MG63 (cell line): ENCODE measurements at places on chromosomes 16 and 17.

DNA sequence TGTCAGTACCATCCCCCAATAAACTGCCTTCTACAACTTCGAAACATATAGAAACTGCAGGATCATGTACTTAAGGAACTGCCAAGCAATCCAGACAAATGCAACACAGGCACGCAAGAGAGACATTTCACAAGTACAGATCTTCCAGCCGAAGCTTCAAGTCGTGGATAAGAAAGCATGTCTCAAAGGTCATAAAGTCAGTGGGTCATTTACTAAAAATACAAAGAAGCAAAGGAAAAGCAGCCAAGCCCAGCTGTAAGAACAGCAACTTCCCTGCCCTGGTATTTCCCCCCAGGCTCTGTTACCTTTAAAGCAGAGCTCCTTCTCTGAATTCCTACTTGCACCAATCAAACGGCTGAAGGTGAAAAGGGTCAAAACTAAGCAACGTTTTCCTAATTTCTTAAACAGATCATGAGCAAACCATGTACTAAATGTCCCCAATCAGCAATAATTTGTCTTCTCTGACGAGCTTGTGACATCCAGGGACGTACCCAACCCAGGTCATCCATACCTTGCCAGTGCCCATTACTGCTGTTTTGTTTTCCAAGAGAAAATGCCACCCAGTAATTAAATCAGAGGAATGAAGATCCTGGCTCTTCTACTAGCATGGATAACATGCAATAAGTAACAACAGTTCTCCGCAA, 1.7 kb downstream of the AKTIP start:
- DNase-seq: no peak

DNA sequence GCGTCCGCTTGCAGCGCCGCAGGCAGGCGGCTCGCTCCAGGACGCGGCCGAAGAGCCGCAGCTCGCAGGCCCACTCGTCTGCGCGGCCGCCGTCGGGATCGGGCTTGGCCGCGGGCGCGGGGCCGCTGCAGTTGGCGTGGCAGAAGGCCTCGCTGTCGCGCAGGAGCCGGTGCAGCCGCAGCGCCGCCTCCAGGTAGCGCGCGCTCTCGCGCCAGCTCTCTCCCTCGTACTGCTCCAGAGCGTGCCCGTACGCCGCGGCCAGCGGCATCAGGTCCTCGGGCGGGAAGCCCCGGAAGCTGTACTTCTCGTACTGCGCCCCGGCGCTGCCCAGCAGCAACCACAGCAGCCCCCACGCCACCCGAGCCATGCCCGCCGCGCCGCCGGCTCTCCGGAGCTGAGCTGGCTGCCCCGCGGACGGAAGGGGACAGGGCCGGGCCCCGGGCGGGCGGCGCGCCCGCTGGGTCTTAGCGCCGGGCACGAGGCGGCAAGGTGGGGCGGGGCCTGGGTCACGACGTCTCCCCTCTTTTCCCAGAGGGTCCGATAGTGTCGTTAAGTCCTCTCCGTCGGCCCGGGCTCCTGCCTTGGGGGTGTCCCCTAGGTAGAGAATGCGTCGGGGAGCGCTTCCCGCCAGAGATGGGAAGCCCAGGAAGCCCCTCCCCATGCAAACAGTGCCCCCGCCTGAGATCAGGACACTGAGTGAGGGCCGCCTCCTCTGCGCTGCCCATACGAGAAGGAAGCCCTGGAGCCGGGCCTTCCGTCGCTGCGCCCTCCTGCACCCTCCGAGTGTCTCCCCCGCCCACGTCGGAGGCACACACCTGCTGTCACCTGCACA, at the start of gene P3H4:
Gene P3H4, minus strand, starts transcription at position 401 of the 832 bp plus-strand sequence. Its CDS starts 34 bp downstream, at position 367.
- DNase-seq: peak; percentile 86

GRCh38 chr16:79801646-79802045, 201.1 kb upstream of the MAF start:
- DNase-seq: no peak

GRCh38 chr16:83953796-83954576, 946 bp downstream of the OSGIN1 start:
- no peak for DNase-seq

GRCh38 chr17:28494445-28495188, 11.5 kb upstream of the FOXN1 start:
- DNase-seq: peak; percentile 67

- no peak for DNase-seq
Measured at GRCh38 chr17:10177131-10177912, 21.1 kb downstream of the GAS7 start.

- peak; percentile 41 for DNase-seq
Measured at GRCh38 chr17:29588562-29589411, 661 bp downstream of the GIT1 start.
